ENCODE measurements at places on chromosomes 16 and 17.

- no peak for DNase-seq
Measured at GRCh38 chr17:40134184-40134583, 6.2 kb upstream of the CASC3 start.

DNA sequence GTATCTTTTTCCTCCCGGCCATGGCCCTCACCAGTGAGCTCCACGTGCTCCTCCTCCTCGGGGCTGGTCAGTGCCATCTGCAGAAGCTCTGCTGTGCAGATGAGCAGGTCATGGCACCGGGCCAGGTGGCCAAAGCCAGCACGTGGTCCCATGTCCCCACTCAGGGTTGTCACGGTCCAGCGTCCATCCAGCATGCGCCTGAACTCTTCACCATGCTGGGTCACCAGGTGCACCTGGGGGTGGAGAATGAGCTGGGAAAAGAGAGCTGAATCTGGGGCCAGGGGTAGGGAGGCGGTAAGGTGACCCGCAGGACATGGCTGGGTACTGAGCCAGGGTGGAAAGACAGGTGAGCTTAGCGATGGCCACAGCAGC lies 1.3 kb downstream of the DHX58 start:
- DNase-seq, result no peak

- DNase-seq, result no peak
Measured at GRCh38 chr16:50591800-50592771, 43.9 kb downstream of the NKD1 start.

- DNase-seq, result no peak
Measured at GRCh38 chr17:64037180-64037579, 16.7 kb upstream of the ICAM2 start.

DNA sequence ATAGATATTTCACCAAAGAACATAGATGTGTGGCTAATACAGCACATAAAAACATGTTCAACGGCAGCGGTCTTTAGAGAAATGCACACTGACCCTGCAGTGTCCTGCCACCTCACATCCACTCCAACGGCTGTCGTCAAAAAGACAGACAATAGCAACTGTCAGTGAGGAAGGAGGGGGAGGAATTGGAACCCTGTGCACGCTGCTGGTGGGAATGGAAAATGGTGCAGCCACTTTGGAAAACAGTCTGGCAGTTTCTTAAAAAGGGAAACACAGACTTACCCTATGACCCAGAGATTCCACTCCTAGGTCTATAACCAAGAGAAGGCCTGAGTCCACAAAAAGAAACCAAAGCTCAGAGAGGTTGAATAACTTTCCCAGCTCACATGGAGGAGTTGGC lies 7.7 kb downstream of the CEP295NL start:
- no peak for DNase-seq

GRCh38 chr16:23950898-23951297 lies 115.1 kb downstream of the PRKCB start:
- DNase-seq, result peak; percentile 78
